SJSA1 (cell line): ENCODE measurements at places on chromosomes 16 and 17. TPM values are rescaled to one million over a fixed set of nuclear protein-coding genes. Genes with fewer than 3 reads are reported as not detected.

DNA sequence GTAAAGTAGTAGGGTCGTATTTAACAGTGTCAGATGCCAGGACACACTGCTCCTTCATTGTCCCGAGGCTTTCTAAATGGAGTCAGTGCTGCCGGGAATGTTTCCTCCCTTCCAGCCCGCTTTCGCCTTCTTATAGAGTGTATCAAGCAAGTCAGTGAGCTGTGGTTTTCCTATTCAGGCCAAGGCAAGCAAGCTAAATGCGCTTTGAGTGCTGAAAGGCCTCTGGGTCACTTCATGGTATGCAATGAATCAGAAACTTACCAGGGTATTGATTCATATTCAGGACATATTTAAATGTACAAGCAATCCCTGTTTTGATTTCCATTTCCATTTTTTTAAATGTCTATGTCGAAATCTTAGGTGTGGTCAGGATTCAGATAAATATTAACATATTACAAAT lies 327.9 kb upstream of the SOX9 start:
- DNase-seq = no peak

STAC2 gene
- total RNA-seq = not detected in 2 replicates

GRCh38 chr16:64540434-64540833 lies 581.4 kb downstream of the CDH11 start:
- no peak for DNase-seq

- DNase-seq = peak; percentile 75
Measured at GRCh38 chr17:75589012-75589918, 1.7 kb downstream of the MYO15B start.

DNA sequence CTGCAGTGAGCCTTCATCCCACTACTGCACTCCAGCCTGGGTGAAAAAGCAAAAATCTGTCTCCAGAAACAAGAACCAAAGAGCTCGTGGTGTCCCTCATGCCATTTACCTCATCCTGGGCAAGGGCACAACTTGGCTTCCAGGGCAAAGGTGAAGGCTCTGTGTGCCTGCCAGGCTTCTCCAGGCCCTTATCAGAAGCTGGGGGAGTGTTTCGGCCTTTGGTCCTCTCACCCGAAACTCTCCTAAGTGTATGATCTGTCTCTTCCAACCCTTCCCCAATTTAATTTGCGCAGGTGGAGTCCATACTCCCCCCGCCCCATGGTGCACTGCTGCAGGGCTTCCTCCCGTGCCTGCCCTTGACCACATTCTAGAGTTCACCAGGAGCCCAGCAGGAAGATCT lies 1.1 kb downstream of the CES2 start:
- DNase-seq = no peak

DNA sequence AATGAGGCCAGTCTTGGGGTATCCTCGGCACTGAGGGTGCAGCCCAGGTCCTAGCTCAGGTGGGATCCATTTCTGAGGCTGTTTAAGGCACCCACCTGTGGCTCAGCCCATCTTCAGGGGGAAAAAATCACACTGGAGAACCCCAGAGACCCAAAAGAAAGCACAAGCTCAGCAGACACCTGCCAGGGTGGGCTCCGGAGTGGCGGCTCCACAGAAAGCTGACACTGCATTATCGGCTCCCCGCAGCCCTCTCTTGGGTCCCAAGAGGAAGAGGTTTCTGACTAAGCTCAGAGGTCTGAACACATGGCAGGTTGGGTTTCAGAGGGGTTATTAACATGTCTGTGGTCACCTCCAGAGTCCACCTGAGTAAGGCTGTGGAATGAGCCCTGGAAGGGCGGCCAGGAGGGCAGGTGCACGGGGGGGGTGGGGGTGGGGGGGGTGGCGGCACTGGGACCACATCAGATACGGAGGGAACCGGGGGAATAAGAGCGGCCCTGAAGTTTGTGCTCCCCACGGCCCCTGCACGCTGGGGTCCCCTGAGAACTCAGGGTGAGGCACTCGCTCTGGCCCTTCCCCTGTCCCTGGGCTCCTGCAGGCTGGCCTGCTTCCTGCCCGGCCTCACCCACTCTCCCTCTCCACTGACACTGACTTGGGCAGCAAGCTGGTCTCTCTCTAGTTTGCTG lies 79.5 kb downstream of the TIMM22 start:
- DNase-seq = no peak

TELO2 gene
- total RNA-seq = 19.7 and 21.9 TPM in 2 replicates

ACTG1 gene
- total RNA-seq = 9,784 and 9,807 TPM in 2 replicates

- no peak for DNase-seq
Measured at GRCh38 chr17:83106913-83107655, 27.7 kb downstream of the METRNL start.

- DNase-seq = no peak
Measured at GRCh38 chr17:40063187-40063771, 514 bp downstream of the THRA start.

DNA sequence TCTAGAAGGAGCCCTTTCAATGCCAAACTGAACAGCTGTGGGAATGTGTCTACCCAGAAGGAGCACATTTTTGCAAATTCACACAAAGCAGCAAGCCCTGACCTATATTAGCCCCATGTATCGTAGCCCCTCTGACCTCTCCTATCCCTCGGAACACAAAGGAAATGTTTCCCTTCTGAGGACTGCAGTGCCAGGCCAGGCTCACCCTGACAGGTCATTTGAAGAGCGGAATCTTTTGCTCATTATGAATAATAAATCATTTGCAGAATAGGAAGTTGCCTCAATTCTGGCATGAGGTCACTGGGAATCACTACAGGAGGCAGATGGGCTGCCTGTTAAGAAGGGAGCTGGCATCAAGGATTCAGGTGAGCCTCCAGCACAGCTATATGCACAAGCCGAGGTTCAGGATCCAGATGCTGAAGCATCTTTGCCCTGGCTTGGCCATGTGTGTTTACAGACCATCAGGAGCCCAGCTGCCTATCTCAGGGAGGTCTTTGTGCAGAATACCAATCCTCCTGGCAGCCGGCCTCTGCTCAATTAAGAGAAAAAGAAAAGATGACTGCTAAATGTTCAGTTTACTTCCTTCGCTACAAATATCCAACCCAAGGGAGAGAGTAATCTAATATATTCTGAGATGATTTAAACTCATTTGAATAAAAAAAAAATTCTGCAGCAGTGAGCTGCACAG lies 119.4 kb downstream of the USP31 start:
- DNase-seq = no peak

DNA sequence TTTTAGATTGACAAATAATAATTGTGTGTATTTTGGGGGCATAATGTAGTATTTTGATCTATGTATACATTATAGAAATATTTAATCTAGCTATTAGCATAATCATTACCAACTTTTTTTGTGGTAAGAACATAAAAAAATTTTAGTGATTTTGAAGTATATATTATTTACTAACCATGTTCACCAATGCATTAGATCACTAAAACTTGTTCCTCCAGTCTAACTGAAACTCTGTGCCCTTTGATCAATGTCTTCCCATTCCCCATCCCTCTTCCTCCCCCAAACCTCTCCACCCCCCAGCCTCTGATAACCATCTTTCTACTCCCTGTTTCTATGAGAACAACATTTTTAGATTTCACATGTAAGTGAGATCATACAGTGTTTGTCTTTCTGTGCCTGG lies 8.5 kb downstream of the EFCAB13 start:
- no peak for DNase-seq

PPY gene
- total RNA-seq = not detected in 2 replicates

SLC13A2 gene
- not detected in 2 replicates for total RNA-seq

ABHD15 gene
- total RNA-seq = 5.7 and 6.8 TPM in 2 replicates

- DNase-seq = no peak
Measured at GRCh38 chr16:65229191-65229662, 107.4 kb upstream of the CDH11 start.

GRCh38 chr17:49980703-49981197 lies 11.8 kb downstream of the DLX4 start:
- DNase-seq = no peak

VMP1 gene
- total RNA-seq = 203 and 228 TPM in 2 replicates

TBC1D3 gene
- total RNA-seq = not detected in 2 replicates

CHD9NB gene
- 0.45 TPM in 1 of 2 replicates, not detected in the other for total RNA-seq

DNA sequence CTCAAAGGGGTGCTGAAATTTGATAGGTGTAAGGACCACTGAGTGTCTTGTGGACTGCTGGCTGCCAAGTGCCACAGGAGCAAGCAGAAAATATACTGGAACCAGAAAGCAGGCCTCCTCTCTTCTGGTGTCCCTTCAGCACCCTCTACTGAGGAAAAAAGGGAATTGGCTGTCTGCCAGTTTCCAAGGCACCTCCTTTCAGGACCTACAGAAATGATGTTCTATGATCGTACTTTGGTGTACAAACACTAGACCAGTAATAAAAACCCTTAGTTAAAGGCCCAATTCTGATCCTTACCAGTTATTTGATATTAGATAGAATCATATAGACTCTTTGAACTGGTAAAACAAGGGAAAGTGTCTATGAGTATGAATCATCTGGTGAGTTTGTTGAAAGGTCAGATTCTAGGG lies 35.8 kb upstream of the BCAS3 start:
- DNase-seq = peak; percentile 81

TRIM37 gene
- 68.1 and 87.2 TPM in 2 replicates for total RNA-seq

GRCh38 chr17:77036136-77036840 lies 104.5 kb upstream of the SEC14L1 start:
- DNase-seq = no peak

DNA sequence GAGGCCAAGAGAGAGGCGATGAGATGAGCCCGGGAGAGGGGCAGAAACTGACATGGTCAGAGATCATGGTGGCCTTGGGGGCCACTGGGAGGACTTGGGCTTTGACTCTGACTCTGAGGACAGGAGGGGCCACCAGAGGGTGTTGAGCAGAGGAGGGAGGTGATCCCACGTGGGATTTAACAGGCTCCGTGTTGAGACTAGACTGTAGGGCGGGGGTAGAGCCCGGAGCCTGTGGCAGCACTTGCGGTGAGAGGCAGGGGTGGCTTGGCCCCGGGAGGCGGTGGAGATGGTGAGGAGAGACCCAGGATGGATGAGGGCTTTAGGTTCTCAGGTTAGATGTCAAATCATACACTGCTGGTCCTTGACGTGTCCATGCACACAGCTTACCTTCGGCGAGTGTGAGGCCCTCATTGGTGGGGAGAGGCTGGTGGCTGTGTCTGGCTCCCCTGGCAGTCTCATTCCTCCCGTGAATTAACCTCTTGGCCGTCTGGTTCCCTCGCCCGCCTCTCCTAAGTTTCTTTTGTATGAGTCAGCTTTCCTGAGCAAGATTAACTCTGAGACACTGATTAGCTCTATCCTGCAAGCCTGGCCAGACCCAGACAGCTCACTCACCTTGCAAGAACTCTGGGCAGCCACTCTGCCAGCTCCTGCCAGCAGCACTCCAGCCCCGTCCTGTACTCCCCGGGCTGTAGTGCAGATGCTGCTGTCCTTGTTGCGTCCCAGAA lies 39.7 kb downstream of the VPS35L start:
- peak; percentile 52 for DNase-seq

- peak; percentile 84 for DNase-seq
Measured at GRCh38 chr16:4410335-4411075, 5.9 kb downstream of the CORO7 start.

GRCh38 chr16:23324727-23325126 lies 22.6 kb downstream of the SCNN1B start:
- DNase-seq = no peak

DNA sequence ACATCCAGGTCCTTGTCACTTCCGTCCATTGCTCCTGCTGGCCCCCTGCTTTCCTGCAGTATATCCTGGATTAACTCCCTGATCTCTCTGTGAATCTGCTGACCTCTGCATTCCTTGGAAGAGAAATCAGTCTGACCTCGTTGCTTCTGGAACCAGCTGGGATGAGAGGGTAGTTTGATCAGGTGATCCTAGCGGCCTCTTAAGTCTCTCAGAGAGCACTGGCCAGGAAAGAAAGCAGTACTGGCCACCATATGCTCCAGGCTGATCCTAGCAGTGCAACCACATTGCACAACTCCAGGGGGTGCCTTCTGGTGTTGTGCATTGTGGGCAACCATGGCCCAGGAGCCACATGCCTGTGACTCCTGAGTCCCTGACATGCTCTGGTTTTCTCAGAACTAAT lies 79.2 kb downstream of the ARHGAP23 start:
- no peak for DNase-seq

GRCh38 chr16:86378831-86379504 lies 131.4 kb upstream of the FOXF1 start:
- no peak for DNase-seq

DNA sequence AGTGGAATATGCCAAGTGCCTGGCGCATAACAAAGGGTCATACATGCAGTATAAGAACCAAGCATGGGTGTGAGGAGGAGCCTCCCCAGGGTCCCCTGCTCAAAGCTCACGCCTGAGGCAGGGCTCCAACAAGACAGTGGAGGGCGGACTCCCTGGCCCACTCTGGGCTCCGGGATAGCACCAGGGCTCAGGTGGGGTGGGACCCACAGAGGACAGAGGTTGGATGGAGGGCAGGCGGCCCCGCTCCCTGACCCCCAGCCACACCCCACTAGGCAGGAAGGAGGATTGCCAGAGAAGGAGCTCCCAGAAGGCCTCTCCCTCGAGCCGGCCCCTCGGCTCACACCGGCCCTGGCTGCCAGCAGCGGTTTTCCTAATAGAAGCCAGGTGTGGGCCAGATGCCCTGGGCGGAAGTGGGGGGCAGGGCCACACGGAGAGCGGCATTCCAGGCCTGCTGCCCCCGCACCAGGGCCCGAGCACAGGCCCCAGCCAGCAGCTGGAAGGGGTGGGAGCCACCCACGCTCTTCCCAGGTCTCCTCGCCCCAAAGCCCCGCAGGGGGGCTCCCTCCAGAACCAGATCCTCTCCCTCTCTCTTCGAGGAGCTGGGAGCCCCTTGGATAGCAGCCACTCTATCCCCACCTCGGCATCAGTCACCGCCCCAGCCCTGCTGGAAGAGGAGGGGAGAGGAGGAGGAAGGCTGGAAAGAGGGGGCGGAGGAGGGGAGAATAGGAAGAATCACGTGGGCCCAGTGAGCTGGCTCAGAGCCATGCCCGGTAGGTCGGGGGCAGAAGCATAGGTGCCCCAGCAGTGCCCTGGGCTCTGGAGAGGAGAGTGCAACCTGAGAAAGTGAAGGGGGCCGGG lies 21.0 kb downstream of the VASN start:
- DNase-seq = peak; percentile 86

GRCh38 chr16:70737377-70738082 lies 51.7 kb upstream of the MTSS2 start:
- DNase-seq = no peak

GRCh38 chr17:19933221-19933620 lies 44.4 kb downstream of the AKAP10 start:
- DNase-seq = no peak

CIBAR2 gene
- 0.05 TPM in 1 of 2 replicates, not detected in the other for total RNA-seq

TMEM235 gene
- total RNA-seq = not detected in 2 replicates

- DNase-seq = no peak
Measured at GRCh38 chr16:19744670-19745069, 26.6 kb downstream of the IQCK start.

GRCh38 chr16:84324434-84325262 lies 30.0 kb downstream of the WFDC1 start:
- no peak for DNase-seq

DNA sequence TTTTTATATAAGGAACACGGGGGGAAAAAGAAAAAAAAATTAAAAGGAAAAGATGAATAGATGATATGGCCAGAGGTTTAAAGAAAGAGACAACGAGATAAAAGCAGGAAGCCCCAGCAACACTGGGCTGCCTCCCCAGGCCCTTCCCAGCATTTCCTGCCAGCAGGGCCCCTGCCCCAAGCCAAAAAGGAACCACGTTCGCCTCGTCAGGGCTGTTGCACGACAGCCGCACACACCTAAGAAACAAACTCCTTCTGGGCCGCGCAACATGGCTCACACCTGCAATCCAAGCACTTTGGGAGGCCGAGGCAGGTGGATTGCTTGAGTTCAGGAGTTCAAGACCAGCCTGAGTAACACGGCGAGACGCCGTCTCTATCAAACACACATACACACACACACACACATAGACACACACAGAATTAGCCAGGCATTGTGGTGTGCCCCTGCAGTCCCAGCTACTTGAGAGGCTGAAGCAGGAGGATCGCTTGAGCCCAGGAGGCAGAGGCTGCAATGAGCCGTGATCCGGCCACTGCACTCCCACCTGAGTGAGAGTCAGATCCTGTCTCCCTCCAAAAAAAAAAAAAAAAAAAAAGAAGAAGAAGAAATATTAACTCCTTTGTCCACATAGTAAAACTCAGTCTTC lies 83.0 kb downstream of the ANKRD11 start:
- DNase-seq = no peak
